ENCODE measurements at places on chromosomes 12 and 14.

- DNase-seq: no peak
Observed at GRCh38 chr12:22130671-22131070, 84.7 kb downstream of the CMAS start.

DNA sequence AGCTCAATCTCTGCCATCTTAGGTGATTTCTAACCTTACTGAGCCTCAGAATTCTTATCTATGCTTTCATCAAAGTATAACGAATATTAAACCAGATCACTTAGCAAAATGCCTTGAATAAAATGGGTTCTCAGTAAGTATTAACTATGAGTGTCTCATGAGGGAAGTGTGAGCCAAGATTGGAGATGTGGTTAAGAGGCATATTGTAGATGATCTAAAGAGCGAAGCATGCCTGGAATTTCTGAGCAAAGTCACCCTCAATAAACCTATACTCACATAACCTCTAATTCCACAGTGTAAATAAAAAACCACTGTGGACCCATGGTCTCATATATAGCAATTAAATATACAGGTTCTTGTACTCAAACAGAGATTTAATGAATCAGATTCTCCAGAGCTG, 193.1 kb upstream of the FSCB start:
- no peak for DNase-seq

GRCh38 chr12:44299524-44299923, 463.6 kb downstream of the TMEM117 start:
- no peak for DNase-seq

- no peak for DNase-seq
Observed at GRCh38 chr12:131348646-131349045, 362.2 kb upstream of the SFSWAP start.

GRCh38 chr12:12791756-12792369, 6.4 kb downstream of the APOLD1 start:
- no peak for DNase-seq

GRCh38 chr14:92846162-92846897, 52.2 kb downstream of the GOLGA5 start:
- no peak for DNase-seq

GRCh38 chr12:109681986-109682707, 31.5 kb upstream of the FAM222A start:
- no peak for DNase-seq

DNA sequence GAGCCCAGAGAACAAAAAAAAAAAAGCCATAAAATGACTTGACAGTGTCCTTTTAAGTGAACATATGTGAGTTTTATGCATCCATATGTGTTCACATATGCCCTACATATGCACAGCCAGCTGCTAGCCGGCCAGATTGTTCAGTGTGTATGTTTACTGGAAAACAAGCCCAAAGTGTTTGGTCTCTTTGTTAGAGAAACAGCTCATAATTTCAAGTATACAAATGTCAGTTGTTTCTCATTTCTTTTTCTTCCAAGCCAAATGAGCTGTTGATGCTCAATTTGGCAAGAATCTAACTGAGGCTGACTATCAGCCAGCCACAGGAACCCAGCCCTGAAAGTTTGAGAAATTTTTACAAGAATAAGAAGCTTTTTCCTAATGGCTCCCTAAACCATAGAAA, 60.8 kb upstream of the TSPAN8 start:
- no peak for DNase-seq

DNA sequence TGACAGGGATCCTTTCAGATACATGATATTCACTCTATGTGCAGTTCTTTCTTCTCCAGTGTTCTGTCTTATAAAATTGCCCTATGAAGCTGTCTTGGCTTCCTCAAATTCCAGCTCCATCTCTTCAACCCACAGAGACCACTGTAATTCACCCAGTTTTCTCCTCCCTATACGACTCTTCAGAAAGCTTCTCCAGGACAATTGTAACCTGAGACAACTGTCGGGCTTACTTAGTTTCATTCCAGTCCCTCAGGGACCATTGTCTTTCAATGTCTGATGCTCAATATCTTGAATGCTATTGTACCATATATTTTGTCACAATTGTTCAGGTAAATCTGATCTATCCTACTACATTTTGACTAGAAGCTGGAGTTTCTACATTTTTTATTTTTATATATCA, 345.3 kb downstream of the RPL10L start:
- DNase-seq: no peak
